ENCODE measurements at places on chromosomes 16 and 17.

GRCh38 chr17:65334406-65334805 is 197.2 kb downstream of the RGS9 start:
- no peak for DNase-seq

DNA sequence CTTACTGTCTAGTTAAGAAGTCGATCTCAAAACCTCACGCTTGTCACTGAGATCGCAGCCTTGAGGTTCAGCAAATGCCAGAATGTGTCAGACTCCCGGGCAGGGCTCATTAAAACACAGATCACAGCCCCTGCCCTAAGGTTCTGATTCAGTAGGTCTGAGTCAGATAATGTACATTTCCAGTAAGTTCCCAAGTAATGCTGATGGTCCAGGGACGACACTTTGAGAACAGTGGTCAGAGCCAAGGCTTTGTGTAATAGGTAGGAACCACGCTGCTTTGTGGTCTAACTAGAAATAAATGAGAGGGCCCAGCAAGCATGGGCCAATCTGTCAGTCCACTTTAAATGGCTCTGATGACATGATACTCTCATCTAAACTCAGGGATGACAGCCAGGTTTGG is 228.6 kb downstream of the ZFHX3 start:
- DNase-seq = no peak

- DNase-seq = no peak
Observed at GRCh38 chr17:45168991-45169752, 7.5 kb downstream of the HEXIM2 start.

GRCh38 chr16:27149986-27150385 is 53.3 kb upstream of the KDM8 start:
- DNase-seq = peak; percentile 26

- no peak for DNase-seq
Observed at GRCh38 chr16:21179126-21179982, 20.9 kb downstream of the LDAF1 start.

- DNase-seq = no peak
Observed at GRCh38 chr17:14461227-14461548, 160.3 kb downstream of the HS3ST3B1 start.

- DNase-seq = no peak
Observed at GRCh38 chr17:14310605-14311004, 9.7 kb downstream of the HS3ST3B1 start.

DNA sequence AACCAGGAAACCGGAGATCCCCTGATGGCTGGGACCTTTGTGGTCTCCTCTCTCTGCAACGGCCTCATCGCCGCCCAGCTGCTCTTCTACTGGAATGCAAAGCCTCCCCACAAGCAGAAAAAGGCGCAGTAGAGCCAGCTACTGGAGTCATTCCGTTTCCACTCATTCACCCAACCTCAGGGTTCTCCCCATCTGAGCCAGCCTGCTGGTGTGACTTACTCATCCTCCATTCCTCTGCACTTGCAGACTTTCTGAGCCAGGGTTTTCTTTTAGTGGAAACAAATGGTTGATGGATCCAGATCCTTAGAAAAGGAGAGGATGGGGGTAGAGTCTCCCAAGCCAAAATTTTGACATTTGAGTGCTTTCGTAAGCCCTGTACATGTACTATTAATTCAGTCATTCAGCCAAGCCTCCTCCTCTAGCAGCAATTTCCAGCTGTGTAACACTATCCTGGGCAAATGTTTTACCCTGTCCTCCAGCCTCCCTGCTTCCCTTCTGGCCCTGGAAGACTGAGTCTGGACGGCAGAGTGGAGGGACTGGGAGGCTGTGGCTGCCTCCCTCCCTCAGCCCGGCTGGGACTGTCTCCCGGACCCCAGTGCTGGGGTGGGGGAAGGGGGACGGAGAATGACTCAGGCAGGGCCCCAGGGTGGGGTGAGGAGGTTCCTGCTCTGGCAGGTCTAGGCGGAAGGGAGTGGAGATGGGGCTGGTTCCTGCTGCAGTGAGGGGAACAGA is 2.3 kb downstream of the SOX15 start:
- DNase-seq = no peak

DNA sequence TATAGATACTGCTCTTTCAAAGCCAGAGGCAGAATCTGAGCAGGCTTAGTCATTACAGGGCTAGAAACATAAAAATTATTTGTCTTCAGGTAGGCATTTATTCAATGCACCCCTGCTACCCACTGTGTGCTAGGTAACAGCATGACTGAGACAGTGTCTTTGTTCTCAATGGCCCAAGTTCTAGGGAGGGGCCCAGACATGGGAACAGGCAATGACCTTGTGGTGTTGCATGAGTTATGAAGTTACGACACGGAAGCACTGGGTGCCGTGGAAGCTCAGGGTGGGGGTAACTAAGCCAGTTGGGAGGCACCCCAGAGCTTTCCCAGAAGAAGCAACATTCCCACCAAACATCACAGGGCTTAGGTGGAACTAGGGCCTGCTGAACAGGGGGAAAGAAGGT is 87.0 kb downstream of the CPPED1 start:
- no peak for DNase-seq

GRCh38 chr17:82980632-82981031 is 98.8 kb upstream of the METRNL start:
- DNase-seq = no peak

DNA sequence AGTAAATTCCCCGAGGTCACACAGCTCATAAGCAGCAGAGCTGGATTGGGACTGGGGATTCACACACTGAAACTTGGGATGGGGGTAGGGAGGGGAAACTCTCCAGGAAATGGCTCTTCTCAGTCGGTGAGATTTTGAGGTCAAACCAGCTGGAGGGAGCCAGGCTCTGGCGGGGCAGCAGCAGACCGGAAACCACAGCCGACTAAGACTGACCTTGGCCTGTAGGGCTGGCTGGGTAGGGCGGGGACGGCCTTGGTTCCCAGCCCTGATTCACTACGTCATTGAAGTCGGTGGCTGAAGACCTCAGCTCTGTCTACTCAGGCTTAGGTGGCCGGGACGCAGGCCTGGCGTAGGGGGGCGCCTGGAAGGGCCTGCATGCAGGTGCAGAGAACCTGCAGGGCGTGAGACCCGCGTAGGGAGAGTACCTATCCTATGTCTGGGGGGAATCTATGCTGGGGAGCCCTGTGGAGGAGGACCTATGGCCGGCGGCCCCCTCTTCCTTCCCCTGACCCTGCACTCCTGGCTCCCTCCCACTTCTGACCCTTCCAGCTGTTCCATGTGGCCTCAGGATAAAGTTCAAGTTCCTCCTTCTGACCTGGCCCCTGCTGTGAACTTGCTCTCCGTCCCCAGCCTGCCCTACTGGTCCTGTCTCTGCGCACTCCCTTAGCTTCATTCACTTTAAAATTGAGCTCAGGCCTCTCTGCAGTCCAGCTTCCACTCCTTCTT is 11.9 kb upstream of the SLC4A1 start:
- DNase-seq = peak; percentile 78

DNA sequence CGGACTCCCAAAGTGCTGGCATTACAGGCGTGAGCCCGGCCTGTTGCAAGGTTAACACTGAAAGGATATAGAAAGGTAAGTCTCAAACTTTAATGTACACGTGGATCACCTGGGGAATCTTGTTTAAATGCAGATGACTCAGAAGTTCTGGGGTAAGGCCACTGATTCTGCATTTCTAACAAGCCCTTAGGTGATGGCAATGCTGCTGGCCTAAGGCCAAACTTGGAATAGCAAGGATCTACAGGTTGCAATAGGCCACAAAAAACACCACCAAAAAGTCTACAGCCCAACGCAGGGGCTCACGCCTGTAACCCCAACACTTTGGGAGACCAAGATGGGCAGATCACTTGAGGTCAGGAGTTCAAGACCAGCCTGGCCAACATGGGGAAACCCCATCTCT is 4.2 kb downstream of the CMTM4 start:
- DNase-seq = no peak

DNA sequence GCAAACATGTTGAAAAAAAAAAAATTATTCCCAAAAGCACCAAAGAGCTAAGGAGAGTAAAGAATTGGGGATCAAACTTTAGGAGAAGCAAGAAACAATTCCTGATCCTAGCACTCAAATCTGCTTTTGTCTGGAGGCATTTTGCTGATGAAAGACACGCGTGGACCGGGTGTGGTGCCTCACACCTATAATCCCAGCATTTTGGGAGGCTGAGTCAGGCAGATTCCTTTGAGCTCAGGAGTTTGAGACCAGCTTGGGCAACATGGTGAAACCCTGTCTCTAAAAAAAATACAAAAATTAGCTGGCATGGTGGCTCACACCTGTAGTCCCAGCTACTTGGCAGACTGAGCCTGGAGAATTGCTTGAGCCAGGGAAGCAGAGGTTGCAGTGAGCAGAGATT is 35.4 kb downstream of the ZFP90 start:
- no peak for DNase-seq

DNA sequence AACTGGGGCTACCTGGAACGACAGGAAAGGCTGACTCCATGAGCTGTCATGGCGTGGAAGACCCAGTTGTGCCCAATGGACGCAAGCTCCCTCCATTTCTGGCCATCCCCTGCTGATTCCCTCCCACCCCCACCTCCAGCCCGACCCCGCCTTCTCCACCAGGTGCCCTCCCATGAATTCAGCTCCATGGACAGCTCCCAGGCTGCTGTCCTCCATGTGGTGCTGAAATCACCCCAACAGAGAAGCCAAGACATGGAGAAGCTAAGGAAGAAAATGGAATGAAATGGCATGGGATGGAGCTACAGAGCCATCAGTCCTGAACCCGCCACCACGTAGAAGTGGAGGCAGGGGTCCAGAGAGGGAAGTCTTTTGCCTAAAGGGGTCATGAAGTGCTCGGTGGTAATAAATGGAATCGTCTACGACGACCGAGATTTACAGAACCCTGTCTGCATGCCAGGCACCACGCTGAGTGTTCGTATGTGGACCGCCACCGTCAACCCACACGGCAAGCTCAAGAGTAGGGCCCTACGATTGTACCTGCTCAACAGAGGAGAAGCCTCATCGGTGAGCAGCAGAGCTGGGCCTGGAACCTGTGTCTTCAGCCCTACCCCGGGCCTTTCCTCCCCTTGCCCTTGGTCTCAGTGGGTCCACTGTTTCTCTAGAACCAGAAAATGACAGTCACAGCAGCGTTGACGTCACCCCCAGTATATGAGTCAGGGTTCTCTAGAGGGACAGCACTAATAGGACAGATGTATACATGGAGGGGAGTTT is 9.3 kb upstream of the ZC3H18 start:
- no peak for DNase-seq
